AML-193 (cell line): ENCODE measurements at places on chromosomes 5 and 9.

- no peak for DNase-seq
Measured at GRCh38 chr5:128349044-128349858, 188.8 kb downstream of the FBN2 start.

GRCh38 chr5:144864118-144864517 lies 693.4 kb downstream of the KCTD16 start:
- DNase-seq, result no peak

- DNase-seq, result no peak
Measured at GRCh38 chr9:98908897-98909634, 34.6 kb upstream of the COL15A1 start.

DNA sequence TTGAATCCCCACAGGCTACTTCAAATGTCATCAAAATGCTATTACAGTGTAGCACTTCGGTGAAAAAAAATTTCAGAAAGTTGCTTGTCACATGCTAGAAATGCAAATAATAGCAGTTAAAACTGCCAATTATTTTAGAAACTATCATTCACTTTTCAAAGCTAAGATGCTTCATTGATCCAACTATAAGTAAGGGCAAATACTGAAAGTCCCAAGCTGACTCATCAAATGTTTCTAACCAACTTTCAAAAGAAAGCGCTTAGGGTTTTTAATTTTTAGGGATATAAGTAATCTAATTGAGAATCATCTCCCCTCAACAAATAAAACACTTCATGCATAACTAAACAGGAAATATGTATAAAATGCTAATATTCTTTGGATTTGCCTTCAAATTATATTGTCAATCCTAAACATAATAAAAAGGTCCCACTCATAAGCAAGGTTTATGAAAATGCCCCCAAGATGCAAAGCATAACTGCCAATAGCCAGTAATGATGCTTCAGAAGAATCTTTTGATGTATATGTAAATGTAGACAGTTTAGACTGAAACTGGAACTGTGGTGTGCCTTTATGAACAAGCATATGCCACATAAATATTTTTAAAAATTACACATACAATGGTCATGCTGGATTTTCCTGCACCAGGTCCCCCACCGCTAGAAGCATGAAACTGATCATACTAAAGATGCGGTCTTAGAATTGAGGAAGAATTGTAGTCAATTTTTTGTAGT lies 12.2 kb downstream of the ACTL7A start:
- DNase-seq, result no peak

- DNase-seq, result no peak
Measured at GRCh38 chr5:318341-318897, 3.1 kb upstream of the AHRR start.

- DNase-seq, result peak; percentile 55
Measured at GRCh38 chr5:54021431-54022164, 288.8 kb downstream of the ARL15 start.

- no peak for DNase-seq
Measured at GRCh38 chr5:88889189-88890069, 6.4 kb upstream of the MEF2C start.

DNA sequence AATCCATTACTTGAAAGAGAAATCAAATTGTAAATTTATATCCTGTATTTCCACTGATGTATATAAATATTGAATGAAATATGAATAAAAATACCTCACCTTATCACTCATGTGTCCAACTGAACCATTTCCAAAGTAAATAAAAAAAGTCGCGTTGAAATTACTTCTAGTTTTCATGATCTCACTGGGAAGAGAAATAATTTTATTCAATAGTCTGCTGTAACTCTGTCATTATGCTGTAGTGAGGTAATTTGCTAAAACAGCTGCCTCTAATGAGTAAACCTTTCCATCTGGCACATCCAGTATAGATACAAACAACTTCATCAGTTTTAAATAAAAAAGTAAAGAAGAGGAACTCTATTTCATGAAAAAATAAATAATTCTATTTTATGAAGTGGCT lies 611.5 kb downstream of the ZNF608 start:
- no peak for DNase-seq

DNA sequence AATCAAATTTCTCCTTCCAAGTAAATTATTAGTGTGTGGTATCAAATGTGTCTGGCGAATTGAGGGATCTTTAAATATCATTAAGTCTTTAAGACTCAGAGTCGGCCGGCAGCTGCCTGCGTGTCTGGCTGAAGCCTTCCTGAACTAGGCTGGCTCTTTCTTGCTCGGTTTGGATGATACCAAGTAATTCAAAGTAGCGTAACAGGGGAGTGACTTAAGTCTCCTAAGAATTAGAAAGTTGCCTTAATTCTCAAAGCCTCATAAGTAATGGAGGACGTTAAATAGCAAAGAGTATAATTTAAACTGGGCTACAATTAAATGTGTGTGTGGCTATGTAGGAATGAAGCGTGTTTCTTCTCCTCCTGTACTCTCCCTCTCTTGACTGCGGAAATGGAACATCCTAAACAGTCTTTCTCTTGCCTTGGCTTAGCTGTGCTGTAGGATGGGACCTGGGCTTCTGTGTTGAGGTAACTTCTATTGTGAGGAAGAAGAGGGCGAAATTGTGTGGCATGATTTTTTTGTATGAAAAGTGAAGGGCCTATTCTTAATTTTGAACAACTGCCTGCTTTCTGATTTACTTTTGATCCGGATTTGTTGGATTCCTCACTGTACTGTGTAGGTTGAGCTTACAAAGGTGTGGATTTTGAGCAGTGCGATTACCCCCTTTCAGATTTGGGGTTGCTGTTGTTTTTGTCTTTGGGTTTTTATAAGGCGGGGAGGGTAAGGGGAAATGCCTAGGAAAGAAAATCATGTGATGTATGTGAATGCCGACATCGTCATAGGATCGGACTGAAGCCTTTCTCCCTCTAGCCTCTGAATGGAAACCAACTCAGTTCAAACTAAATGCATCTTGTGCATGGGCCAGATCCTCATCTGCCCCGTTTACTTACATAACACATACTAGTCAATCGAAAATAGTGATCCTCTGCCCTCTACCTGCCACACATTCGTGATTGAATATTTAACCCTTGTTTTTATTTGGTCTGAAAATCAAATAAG lies 29.9 kb downstream of the CPEB4 start:
- peak; percentile 93 for DNase-seq

GRCh38 chr9:113403646-113404045 lies 2.6 kb upstream of the ALAD start:
- DNase-seq, result peak; percentile 90

- no peak for DNase-seq
Measured at GRCh38 chr9:4982721-4983482, 2.2 kb upstream of the JAK2 start.

DNA sequence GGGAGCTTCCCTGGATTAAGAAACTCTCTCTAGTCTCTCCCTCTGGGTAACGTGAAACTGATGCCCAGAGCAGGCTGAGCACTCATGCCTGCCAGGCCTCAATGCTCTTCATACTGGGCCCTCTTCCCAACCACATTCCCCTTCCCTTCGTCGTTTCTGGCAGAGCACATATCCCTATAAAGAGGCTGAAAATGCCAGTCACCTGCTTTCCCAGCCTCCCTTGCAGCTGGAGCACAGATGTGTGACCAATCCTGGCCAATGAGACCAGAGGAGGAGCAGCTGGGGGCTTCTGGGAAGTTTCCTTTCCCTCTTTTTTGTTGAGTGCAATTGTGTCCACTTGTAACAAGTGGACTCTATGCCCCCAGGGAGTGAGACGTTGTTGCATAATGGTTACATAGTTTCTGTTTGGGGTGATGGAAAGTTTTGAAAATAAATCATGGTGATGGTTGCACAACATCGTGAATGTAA lies 30.2 kb upstream of the SMIM23 start:
- DNase-seq, result no peak

- no peak for DNase-seq
Measured at GRCh38 chr5:149795360-149795759, 65.2 kb downstream of the PPARGC1B start.

DNA sequence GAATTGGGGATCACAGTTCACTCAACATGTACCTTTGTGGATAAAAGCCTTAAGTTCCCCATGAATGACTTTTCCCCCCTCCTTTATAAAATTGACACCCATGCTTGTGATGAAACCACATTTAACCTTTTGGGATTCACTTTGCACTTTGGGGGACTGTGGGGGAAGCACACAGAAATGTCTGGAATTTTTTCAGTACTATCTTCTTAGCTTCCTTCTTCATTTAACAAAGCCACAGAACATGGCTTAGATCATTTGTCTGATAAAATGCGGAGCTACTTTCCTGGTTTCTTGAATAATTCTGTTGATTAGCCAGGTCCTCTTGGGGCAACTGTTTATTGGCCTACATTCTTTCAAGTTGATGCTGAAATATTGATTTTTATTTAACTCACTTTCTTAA lies 29.9 kb downstream of the TNFSF15 start:
- DNase-seq, result no peak

DNA sequence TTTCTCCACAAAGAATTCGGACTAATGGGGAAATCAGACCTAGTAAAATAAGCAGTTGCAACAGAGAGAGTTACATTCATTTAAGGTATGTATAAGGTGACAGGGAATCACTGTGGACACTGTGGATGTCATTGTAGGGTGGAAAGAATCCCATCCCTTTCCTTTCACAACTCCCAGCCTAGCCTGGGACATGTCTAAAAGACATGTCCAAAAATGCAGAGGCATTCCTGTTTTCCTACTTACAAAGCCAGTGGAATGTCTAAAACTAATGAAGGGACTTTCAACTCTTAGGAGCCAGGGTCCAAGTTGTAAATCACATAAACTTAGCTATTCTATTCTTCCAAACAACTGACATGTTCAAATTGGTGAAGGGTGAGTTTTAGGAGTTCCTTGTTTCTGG lies 511.0 kb downstream of the PRELID2 start:
- no peak for DNase-seq

DNA sequence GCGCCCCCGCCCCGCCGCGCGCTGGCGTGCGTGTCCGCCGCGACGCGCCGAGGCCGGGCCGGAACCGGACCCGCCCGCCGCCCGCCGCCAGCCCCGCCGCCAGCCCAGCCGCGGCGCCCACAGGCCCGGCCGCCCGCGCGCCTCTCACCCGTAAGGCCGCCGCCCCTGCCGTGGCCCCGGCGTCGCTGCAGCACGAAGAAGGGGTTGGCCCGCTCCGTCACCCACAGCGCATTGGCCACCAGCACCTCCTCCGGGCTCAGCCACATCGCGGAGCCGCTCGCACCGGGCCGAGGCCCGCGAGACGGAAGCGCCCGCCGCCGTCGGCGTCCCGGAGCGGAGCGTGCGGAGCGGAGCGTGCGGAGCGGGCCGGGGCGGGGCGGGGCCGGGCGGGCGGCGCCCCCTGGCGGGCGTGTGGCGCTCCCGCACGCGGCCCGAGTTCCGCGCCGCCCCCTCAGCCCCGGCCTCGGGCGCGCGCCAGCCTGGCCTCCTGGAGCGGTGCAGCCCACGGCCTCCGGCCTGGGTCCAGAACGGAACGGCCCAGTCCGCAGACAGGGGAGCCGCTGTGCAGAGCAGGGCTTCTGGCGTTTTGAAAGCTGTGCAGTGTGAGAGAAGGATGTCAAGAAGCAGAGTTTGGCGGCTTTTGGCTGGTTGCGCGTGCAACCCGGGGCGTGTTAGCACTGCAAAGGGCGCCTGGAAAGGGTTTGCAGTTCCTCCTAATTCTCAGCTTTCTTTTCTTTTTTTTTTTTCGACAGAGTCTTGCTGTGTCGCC lies at the start of gene TBC1D9B:
TSS of gene TBC1D9B (minus strand) at position 342 of the 769 bp plus-strand sequence. CDS start at position 266, 76 bp downstream.
- peak; percentile 57 for DNase-seq

GRCh38 chr5:138141734-138142133 lies 2.5 kb upstream of the NME5 start:
- no peak for DNase-seq

GRCh38 chr9:1231998-1232919 lies 182.1 kb downstream of the DMRT2 start:
- DNase-seq, result no peak

GRCh38 chr5:170143091-170143490 lies 37.4 kb downstream of the FOXI1 start:
- no peak for DNase-seq

- no peak for DNase-seq
Measured at GRCh38 chr5:174552428-174552827, 172.0 kb upstream of the MSX2 start.

DNA sequence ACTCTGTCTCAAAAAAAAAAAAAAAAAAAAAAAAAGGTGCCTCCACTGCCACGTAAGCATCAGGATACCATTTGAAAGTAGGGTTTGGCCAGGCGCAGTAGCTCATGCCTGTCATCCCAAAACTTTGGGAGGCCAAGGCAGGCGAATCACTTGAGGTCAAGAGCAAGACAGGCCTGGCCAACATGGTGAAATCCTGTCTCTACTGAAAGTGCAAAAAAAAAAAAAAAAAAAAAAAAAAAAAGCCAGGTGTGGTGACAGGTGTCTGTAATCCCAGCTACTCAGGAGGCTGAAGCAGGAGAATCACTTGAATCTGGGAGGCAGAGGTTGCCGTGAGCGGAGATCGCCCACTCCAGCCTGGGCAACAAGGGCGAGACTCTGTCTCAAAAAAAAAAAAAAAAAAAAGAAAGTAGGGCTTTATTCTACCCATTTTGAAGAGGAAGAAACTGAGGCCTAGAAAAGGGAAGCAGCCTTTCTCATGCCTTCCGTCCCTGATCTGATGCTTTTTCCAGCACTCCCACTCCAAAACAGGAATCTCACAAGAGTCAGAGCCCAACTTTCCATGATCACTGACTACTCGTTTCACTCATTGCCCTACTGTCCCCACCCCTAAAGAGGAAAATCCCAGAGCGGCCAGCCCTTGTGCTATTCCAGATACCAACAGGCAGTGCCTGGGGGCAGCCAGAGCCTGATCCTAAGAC lies 16.3 kb upstream of the CCIN start:
- DNase-seq, result no peak

- no peak for DNase-seq
Measured at GRCh38 chr5:22560147-22560546, 293.0 kb downstream of the CDH12 start.

- peak; percentile 46 for DNase-seq
Measured at GRCh38 chr9:124941679-124942561, 1.0 kb upstream of the GOLGA1 start.

- peak; percentile 38 for DNase-seq
Measured at GRCh38 chr5:77129391-77129990, 42.4 kb upstream of the ZBED3 start.

DNA sequence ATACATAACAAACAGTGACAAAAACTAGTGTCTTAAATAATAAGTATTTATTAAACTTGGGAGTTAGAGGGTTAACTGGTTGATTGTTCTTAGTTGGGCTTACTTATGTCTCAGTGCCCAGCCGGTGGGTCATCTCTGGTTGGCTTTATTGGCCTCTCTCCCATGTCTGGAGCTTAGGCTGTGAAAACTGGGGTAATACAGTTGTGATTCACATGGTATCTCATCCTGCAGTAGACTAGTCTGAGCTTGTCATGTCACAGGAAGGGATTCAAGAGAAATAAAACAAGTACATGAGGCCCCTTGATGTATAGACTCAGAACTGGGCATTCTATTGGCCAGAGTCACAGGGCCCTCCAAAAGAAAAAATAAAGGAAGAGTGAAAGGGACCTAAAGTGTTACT lies 466.4 kb upstream of the SMC2 start:
- DNase-seq, result no peak
